Right renal pelvis (tissue), 4 donors: ENCODE measurements at places on chromosomes 2 and 18. TPM values are rescaled to one million over a fixed set of nuclear protein-coding genes. Genes with fewer than 3 reads are reported as not detected.

Gene CGREF1
- polyA plus RNA-seq = 5.0 TPM

Gene CDH19
- polyA plus RNA-seq = 1.3 TPM

Gene DNAJC27
- polyA plus RNA-seq = 10.8 TPM

Gene CNDP1
- 2.0 TPM for polyA plus RNA-seq

Gene SP9
- polyA plus RNA-seq = not detected

Gene TLX2
- not detected for polyA plus RNA-seq

Gene IDH1
- polyA plus RNA-seq = 125 TPM

Gene RPRM
- 3.3 TPM for polyA plus RNA-seq

Gene ADRA2B
- 4.2 TPM for polyA plus RNA-seq

- no peak for DNase-seq
These were observed 80.3 kb downstream of the THNSL2 start for GRCh38 chr2:88250404-88250803.

DNA sequence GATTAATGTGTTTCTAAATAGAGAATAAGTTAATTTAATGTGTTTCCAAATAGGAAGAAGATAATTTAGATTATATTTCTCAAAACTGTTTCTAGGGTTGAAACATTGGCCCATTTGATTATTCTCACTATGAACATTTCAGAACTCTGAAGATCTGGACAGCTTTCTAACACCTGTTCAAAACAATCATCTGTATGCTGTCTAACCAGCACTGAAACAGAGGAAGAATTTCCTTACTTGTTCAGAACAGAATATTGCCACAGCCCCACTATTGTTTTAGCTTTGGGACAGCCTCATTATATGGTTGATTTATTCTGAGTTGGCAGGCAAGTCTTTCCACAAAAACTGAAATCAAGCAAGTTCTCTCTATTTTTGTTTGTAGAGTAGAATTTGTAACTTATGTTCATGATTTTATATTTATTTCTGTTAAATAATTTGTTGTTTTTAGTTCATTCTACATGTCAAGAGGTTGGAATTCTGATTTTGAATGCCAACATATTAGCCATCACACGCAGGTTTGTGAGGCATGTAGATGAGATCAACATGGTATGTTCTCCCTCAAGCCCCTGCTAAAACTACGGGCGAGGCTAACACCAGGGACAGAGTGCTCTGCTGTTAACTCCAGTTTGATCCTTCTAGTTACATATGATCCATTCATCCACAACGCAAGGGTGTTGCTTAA, 11.2 kb downstream of the IL18RAP start:
- DNase-seq = no peak

- DNase-seq = no peak
These were observed 15.5 kb downstream of the SLC25A12 start for GRCh38 chr2:171878481-171878993.

DNA sequence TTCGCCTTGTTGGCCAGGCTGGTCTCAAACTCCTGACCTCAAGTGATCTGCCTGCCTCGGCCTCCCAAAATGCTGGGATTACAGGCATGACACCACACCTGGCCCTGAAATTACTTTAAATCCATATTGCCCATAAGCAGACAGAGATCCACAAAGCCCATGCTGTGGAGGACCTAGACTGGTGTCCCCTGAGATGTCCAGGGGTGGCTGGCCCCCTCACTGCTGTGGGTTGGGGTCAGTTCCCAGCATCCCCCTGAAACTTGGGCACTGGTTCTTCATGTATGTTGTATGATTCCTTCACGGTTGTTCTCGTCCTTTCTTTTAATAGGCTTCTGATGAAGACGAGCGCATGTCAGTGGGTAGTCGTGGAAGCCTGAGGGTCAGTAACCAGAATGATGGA, 78.1 kb upstream of the RBM44 start:
- no peak for DNase-seq

GRCh38 chr2:144510294-144510991, 9.5 kb downstream of the ZEB2 start:
- DNase-seq = no peak

DNA sequence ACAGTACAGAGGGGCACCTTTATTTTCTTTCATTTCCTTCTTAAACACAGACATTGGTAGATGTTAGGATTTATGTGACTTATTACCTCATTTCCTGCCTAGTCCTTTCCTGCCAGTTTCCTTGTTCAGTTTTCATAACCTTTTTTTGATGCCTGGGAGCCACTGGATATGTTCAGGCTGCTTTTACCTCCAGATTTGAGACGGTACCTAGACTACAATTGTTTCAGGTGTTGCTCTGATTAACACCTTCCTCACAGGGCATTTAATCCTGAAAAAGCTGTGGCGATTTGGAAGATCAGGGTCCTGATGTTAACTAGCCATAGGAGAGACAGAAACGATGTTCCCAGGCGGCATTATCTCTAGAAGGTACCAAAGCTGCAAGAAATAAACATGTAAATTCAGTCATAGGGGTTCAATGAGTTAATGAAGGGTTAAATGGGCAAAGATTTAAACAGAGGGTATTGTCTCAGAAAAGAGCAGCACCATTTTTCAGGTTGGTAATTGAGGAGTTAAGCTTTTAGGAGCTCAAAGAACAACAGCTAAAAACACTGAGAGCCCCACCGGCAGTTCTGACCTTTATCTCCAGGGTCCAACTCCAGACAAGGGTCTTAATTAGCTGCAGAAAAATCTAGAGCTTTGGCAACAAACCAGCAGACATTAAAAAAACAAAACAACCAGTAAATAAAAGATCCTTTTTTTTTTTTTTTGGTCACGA, 93.3 kb downstream of the HRH4 start:
- no peak for DNase-seq

DNA sequence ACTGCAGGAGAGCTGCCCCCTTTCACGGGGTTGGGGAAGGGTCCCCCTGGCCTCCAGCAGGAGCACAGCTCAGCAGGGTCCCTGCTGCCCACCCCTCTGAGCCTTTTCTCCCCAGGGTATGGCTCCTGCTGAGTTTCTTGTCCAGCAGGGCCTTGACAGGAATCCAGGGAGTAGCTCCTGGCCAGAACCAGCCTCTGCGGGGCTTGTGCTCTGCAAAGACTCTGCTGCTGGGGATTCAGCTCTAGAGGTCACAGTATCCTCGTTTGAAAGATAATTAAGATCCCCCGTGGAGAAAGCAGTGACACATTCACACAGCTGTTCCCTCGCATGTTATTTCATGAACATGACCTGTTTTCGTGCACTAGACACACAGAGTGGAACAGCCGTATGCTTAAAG, 21.2 kb downstream of the FOSL2 start:
- DNase-seq = no peak

- no peak for DNase-seq
These were observed 122.6 kb upstream of the FAM117B start for GRCh38 chr2:202512176-202512575.

- peak; percentile 83 for DNase-seq
These were observed 32.9 kb upstream of the INHBB start for GRCh38 chr2:120312860-120313694.

DNA sequence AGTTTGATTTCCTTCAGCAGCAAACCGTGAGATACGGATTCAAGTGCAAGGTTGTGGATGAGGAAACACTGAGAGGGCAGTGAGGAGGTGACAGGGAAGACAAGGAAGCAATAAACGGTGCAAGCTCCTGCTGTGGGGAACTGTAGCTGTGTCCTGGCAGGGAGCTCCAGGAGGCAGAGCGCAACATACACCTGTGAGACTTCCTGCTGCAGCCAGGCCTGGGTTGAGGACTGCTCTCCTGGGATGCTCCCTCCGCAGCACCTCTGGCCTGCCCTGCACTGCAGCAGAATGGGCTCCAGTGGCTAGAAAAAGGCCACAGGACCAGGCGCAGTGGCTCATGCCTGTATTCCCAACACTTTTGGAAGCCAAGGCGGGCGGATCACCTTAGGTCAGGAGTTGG, 85.5 kb downstream of the MRO start:
- no peak for DNase-seq

DNA sequence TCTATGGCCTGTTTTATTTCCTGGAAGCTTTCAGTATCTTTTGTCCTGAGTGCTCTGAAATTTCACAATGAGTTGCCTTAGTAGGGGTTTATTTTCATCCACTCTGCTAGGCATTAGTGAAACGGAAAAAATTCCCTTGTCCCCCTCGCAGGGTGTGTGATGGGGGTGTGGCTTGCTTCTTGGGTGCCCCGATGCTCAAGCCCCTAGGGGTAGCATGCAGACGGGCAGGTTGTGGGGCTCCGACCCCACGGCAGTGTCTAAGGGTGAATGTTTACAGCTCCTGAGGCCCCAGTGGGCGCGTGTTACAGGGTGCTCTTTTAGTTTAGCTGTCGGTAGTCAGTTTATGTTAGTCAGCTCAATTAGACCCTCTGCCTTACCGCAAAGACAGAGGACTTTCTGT, 32.2 kb upstream of the MAP4K4 start:
- DNase-seq = no peak

DNA sequence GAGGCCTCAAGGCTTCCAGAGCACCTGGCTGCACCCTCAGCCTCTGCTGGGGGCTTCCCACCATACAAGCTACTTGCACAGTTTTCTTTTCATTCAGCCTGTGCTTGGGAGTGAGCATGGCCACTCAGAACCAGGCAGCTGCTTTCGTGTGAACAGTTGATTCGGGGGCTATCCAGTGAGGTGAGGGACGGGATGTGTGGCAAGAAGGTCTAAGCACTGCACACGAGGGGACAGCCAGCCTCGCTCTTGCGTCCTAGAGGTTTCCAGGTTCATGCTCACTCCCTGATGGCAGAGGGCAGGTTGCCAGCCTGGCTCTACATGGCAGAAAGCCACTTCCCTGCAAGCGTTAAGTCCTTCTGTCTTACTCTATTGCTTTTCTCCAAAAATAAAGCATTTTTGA, 146.2 kb downstream of the MBP start:
- no peak for DNase-seq

DNA sequence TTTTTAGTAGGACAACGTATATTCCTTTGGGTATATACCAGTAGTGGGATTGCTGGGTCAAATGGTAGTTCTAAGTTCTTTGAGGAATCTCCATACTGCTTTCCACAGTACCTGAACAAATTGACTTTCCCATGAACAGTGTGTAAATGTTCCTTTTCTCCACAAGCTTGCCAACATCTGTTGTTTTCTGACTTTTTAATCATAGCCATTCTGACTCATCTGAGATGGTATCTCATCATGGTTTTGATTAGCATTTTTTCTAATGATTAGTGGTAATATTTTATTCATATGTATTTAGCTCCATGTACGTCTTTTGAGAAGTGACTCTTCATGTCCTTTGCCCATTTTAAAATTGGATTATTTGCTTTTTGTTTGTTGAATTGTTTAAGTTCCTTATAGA, 58.4 kb upstream of the CERS6 start:
- no peak for DNase-seq

- DNase-seq = no peak
These were observed 206.8 kb upstream of the HDAC4 start for GRCh38 chr2:239607517-239608191.

DNA sequence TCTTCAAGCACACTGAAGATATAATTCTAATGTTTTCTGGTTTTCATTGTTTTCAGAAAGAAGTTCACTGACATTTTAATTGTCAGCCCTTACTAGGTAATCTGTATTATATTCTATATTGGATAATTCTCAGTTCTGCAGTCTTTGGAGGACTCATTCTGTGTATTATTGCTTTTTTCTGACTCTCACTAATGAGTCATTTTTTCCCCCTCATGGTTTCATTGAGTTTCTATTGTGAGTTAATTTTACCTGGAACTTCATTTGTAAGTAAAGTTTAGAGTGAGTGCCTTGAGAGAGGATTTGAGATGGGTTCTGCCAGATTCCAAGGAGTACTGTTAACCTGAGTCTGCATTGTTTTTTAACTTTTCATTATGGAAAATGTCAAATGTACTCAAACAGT, 90.4 kb upstream of the LYPD1 start:
- no peak for DNase-seq
